Activated CD4-positive, alpha-beta T cell treated with anti-CD3 and anti-CD28 coated beads, Interleukin-2, amount 10 ng/mL, durations not matched to agents 7 days and 5 days (primary cell): ENCODE measurements at places on chromosomes 16 and 17. TPM values are rescaled to one million over a fixed set of nuclear protein-coding genes. Genes with fewer than 3 reads are reported as not detected.
A peak's percentile ranks its signal among the peaks of the same experiment; 100 is the strongest.

Gene FAM117A
- 30.6 TPM for total RNA-seq

Gene TMC8
- total RNA-seq = 364 TPM

Gene SOCS3
- total RNA-seq = 22.2 TPM

Gene NXPH3
- not detected for total RNA-seq

DNA sequence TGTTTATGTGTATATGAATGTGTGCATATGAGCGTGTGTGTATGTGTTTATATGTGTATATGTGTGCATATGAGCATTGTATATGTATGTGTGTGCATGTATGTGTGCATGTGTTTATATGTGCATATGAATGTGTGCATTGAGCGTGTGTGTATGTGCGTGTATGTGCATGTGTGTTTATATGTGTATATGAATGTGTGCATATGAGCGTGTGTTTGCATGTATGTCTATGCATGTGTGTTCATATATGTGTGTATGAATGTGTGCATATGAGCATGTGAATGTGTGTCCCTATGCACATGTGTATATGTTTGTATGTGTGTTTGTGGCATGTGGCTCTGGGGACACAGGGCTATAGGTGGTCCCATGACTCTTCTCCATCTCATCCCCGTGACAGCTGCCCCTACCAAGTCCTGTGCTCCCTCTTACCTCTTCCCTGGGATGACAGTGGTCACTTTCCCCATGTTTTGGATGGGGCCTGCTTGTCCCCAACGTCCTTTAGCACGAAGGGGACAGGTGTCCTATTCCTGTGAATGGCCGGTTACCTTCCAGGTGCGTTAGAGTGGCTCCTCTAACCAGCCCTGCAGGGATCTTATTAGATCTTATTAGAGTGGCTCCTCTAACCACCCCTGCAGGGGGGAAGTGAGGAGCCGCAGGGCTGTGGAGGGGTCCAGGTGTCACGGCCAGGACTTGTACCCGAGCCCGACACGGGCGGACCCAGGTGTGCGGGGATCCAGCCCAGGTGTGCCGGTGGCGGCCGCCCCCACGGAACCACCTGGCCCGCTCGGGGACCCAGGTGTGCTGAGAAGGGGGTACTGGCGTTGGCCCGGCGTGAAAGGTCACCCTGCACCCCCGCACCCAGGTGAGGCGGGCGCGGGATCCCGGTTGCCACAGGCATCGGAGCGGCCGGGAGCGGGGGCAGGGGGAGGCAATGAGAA, 105.6 kb downstream of the SEC14L1 start:
- peaks cover 24% of the 10 kb centered on the region for H3K27me3 ChIP-seq
- H3K4me3 ChIP-seq = peak overlapping the region; percentile 52

- peaks cover under 1% of the 10 kb centered on the region for H3K36me3 ChIP-seq
- H3K27ac ChIP-seq = no peak overlapping the region
- DNase-seq = no peak
- H3K4me3 ChIP-seq = no peak overlapping the region
- H3K27me3 ChIP-seq = no peaks in the 10 kb centered on the region
Measured at GRCh38 chr17:51230306-51230705, 29.5 kb downstream of the MBTD1 start.

DNA sequence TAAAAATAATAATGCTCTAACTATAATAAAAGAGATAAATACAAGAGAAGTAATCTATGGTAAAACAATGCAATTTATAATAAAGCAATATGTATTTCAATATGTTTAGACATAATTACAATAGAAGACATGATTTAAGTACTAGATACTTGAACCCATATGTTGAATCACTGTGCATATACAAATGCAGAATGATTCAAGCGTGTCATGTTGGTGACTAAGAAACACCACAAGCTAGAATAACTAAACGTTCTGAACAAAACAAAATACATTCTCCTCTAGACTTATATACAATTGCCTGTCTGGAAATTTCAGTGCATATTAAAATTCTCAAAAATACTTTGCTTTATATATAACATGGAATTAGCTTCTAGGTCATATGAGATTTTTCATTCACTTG, 11.2 kb downstream of the TADA2A start:
- H3K4me3 ChIP-seq = no peak overlapping the region
- H3K36me3 ChIP-seq = peaks cover 36% of the 10 kb centered on the region
- H3K27me3 ChIP-seq = no peaks in the 10 kb centered on the region
- peaks cover 5% of the 10 kb centered on the region for H3K4me1 ChIP-seq
- no peak for DNase-seq

- H3K27ac ChIP-seq = no peak overlapping the region
- DNase-seq = no peak
- H3K4me1 ChIP-seq = no peaks in the 10 kb centered on the region
- H3K27me3 ChIP-seq = peaks cover 2% of the 10 kb centered on the region
Measured at GRCh38 chr16:24572069-24572468, 32.7 kb downstream of the RBBP6 start.

DNA sequence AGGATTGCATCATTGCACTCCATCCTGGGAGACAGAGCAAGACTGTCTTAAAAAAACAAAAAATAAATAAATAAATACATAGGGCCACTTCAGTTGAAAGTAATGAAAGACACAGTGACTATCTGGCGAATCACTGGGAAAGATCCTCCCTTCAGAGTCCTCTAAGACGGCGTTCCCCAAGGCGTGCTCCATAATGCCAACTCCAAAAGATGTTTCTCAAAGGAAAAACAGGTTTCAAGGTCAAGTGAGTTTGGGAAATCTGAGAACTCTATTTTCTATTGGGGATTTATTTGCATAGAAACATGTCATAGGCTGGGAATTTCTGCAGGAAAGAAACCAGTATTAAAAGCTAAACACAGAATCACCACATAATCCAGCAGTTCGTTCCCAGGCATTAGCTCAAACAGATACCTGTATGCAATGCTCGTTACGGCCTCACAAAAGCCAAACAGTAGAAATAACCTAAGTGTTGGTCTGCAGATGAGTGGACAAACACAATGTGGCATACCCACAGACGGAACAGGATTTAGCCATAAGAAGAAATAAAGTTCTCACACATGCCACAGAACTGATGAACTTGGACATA, 7.9 kb downstream of the KLHDC4 start:
- no peak overlapping the region for H3K4me3 ChIP-seq
- peaks cover 55% of the 10 kb centered on the region for H3K36me3 ChIP-seq
- no peaks in the 10 kb centered on the region for H3K27me3 ChIP-seq
- H3K4me1 ChIP-seq = peaks cover 14% of the 10 kb centered on the region
- no peak for DNase-seq
